ENCODE measurements at places on chromosomes 6 and 20.

DNA sequence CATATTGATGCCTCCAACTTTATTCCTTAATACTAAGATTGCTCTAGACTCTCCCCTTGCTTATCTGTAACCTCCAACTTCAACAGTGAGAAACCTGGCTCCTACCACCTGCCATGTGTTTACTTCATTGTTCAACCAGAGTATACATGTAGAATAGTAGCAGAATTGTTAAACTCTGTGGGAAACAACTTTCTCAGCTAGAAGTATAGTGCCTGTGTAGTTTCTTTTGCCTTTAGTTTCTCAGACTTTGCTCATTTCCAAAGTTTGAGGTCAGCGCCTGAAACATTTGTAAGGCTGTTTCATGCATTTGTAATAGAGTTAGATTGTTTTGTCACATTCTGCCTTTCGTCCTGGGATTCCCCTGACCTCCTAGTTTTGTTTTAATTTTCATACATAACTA, 34.9 kb upstream of the HECA start:
- no peak for DNase-seq

DNA sequence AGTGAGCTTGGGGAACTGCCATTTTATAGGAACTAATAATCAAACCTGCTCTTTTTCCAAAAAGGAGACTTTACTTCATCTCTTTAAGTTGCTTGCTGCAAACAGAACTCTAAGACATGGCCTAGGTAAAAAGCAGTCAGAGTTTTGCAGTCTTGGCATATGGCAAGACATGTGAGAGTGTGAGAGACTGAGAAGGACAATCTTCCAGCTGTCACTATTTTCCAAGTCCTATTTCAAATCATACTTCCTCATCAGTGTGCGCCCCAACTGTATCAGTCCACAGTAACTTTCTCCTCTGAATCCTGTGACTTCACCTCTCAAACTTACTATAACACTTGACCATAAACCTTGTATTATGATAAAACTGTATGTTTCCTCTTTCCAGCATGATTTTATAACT, 10.4 kb downstream of the CALHM6 start:
- no peak for DNase-seq

GRCh38 chr6:106513808-106514582, 115.3 kb downstream of the RTN4IP1 start:
- DNase-seq, result no peak

DNA sequence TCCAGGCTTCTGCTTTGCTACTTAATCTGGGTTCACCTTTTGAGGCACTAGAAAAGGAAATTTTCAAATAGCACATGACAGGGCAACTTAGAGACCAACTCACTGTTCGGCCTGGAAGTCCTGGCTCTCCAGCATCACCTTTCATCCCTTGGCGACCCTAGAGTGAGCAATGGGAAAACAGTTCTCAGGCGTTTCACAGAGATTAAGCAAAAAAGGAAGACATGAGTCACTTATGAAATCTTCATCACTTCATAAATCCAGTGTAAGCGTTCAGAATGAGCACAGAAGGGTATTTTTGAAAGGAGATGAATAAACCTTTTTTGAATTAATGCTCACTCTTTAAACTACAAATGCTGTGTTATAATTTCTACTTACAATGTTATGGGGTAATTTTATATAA, 104.0 kb downstream of the COL12A1 start:
- DNase-seq, result no peak

- no peak for DNase-seq
These were observed 23.7 kb downstream of the RANBP9 start for GRCh38 chr6:13687917-13688351.

Measured in NT2/D1 (cell line).